ENCODE measurements at places on chromosomes 13 and 19. TPM values are rescaled to one million over a fixed set of nuclear protein-coding genes. Genes with fewer than 3 reads are reported as not detected.

CD22 gene
- polyA plus RNA-seq = 48.0 TPM

HSD17B14 gene
- polyA plus RNA-seq = 39.1 TPM

HCST gene
- 89.1 TPM for polyA plus RNA-seq

CGB7 gene
- 0.57 TPM for polyA plus RNA-seq

CNN1 gene
- 27.8 TPM for polyA plus RNA-seq

KLK14 gene
- polyA plus RNA-seq = 0.49 TPM

FBL gene
- 253 TPM for polyA plus RNA-seq

FSD1 gene
- polyA plus RNA-seq = 0.63 TPM

DYRK1B gene
- 16.1 TPM for polyA plus RNA-seq

NDUFA7 gene
- 119 TPM for polyA plus RNA-seq

CAB39L gene
- polyA plus RNA-seq = 5.6 TPM

HPN gene
- polyA plus RNA-seq = 41.4 TPM

LILRA1 gene
- 1.2 TPM for polyA plus RNA-seq

ERVV-1 gene
- polyA plus RNA-seq = not detected

S1PR4 gene
- 40.5 TPM for polyA plus RNA-seq

TTYH1 gene
- polyA plus RNA-seq = 0.05 TPM

ZNF486 gene
- 2.3 TPM for polyA plus RNA-seq

DAND5 gene
- polyA plus RNA-seq = 0.14 TPM

SNRPD2 gene
- polyA plus RNA-seq = 354 TPM

ZNF492 gene
- 0.08 TPM for polyA plus RNA-seq

ZNF888 gene
- 2.2 TPM for polyA plus RNA-seq

SLC25A41 gene
- 0.43 TPM for polyA plus RNA-seq

RUBCNL gene
- polyA plus RNA-seq = 1.6 TPM

SOX1 gene
- not detected for polyA plus RNA-seq

STAP2 gene
- polyA plus RNA-seq = 32.6 TPM

PIH1D1 gene
- 66.6 TPM for polyA plus RNA-seq

VMAC gene
- 3.3 TPM for polyA plus RNA-seq

UCHL3 gene
- polyA plus RNA-seq = 37.3 TPM

EGLN2 gene
- 132 TPM for polyA plus RNA-seq

CLDN10 gene
- 14.5 TPM for polyA plus RNA-seq

CYP4F22 gene
- 0.07 TPM for polyA plus RNA-seq

ZSCAN4 gene
- polyA plus RNA-seq = 0.14 TPM

FCAR gene
- 0.35 TPM for polyA plus RNA-seq

MFSD12 gene
- polyA plus RNA-seq = 64.4 TPM

EBPL gene
- polyA plus RNA-seq = 65.7 TPM

ZNF534 gene
- polyA plus RNA-seq = 0.06 TPM

CNMD gene
- polyA plus RNA-seq = 0.10 TPM

LTBP4 gene
- 99.4 TPM for polyA plus RNA-seq

ANKRD24 gene
- polyA plus RNA-seq = 2.4 TPM

AMER2 gene
- 0.02 TPM for polyA plus RNA-seq

ZNF850 gene
- polyA plus RNA-seq = 0.38 TPM

PLPP2 gene
- polyA plus RNA-seq = 34.5 TPM

SIAH3 gene
- polyA plus RNA-seq = 0.05 TPM

FFAR3 gene
- polyA plus RNA-seq = 20.9 TPM

SELENOV gene
- polyA plus RNA-seq = not detected

CGB1 gene
- not detected for polyA plus RNA-seq

LAIR2 gene
- polyA plus RNA-seq = not detected

C1QTNF9 gene
- polyA plus RNA-seq = 0.03 TPM

RFXAP gene
- polyA plus RNA-seq = 3.0 TPM

KLHL1 gene
- not detected for polyA plus RNA-seq

CTXN1 gene
- 6.5 TPM for polyA plus RNA-seq

IFNL4 gene
- not detected for polyA plus RNA-seq

All from lung (tissue), 17 donors.